ENCODE measurements at places on chromosomes 12 and 14. TPM values are rescaled to one million over a fixed set of nuclear protein-coding genes. Genes with fewer than 3 reads are reported as not detected.

DPF3 gene
- total RNA-seq = 6.2 TPM

DNA sequence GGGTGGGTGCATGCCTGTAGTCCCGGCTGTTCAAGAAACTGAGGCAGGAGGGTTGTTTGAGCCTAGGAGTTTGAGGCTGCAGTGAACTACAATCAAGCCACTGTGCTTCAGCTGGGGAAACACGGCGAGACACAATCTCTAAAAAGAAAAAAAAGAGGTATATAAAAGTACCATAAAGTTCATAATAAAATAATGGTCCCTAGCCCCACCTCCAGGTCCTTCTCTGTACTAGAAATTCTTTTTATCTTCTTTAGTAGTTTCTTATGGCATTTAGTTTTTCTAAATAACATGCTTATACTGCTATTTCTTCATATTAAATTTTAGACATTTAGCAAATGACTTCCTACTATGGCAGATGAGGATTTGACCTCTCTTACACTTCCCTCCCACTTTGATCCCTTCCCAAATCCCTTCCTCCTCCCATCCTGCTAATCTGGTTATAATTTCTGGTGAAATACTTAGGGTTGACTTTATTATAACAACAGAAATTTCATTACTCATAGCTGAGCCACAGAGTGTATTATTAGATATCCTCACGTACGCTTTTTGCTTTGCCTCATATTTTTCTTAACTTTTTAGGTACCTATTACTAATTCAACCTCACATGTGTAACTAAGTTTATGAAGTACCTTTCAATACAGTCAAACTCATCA, 94.7 kb downstream of the SLC41A2 start:
- no peak for DNase-seq

- DNase-seq = no peak
Measured at GRCh38 chr12:9760699-9761418, at the start of gene CD69. Gene CD69, minus strand, starts transcription at chr12:9760901. Its CDS starts 81 bp downstream, at chr12:9760820.

GRCh38 chr14:73800970-73801515, 50.6 kb upstream of the PTGR2 start:
- DNase-seq = no peak

DNA sequence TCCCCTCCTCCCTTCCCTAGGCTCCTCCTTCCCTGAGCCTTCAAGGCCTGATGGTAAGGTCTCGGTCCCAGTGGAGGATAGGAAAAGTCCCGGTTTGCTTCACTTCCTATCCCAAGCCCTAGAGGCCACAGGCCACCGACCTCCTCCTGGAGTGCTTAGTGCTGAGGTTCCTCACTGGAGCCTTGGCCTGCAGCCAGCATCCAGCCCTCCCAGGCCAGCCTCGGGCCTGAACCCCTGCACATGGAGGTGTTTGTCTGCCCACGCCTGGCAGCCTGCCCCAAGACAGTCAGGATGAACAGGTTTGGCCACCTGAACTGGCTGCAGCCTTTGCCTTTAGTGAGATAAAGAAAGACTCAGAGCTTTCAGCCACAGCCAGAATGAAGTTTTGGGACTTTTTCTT, 15.8 kb upstream of the KRT7 start:
- no peak for DNase-seq

VPS33A gene
- total RNA-seq = 26.8 TPM

DUSP6 gene
- 216 TPM for total RNA-seq

DNA sequence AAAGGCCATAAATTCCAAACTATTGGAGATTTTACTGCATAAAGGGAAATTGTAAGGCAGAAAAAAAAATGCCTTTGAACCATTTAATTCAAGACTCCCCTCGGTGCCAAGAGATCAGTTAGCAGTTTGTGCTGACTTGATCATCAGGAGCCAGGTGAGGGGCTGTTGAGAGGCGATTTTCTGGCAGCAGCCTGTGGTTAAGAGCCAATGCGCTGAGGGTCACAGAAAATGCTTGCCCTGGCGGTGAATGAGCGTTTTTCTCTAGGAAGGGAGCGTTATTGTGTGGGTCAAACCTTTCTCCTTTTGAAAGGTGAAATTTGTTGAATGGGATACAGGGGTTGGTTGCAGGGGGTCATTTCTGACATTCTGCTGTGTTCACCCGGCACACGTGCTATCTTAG, 4.7 kb downstream of the SRRM4 start:
- DNase-seq = no peak

KRT71 gene
- not detected for total RNA-seq

DNA sequence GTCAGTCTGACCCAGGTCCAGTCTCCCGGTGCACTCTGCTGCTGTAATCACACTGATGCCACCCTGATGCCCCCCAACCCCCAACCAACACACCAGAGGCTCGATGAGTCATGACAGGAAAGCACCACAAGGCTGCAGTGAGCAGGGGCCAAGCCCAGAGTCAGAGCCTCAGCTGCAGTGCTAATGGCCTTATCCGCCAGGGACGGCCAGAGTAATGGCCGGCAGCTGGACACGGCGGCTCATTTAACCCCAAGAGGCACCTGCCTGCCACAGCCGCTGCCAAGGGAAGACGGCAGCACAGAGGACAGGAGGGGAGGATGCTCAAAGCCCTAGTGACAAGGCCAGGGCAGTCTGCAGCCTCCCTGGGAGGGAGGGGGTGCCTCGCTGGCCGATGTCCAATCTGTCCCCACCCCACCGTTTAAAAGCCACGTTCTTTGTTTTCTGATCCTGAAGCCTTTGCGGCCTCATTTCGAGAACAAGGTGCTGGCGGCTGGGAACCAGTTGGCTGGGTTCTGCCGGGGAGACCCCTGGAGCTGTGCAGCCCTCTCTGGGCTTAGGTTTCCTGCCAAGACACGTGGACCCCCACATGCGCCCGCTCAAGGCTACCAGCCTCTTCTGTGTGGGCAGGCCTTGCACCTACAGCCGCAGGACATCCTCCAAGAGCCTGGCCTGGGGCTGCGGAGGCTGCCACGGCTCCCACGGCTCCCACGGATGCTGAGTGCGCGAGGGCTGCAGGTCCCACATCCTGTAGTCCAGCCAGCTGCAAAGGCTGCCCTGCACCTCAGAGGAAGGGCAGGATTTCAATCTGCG, 13.1 kb downstream of the CCDC85C start:
- DNase-seq = no peak

DNA sequence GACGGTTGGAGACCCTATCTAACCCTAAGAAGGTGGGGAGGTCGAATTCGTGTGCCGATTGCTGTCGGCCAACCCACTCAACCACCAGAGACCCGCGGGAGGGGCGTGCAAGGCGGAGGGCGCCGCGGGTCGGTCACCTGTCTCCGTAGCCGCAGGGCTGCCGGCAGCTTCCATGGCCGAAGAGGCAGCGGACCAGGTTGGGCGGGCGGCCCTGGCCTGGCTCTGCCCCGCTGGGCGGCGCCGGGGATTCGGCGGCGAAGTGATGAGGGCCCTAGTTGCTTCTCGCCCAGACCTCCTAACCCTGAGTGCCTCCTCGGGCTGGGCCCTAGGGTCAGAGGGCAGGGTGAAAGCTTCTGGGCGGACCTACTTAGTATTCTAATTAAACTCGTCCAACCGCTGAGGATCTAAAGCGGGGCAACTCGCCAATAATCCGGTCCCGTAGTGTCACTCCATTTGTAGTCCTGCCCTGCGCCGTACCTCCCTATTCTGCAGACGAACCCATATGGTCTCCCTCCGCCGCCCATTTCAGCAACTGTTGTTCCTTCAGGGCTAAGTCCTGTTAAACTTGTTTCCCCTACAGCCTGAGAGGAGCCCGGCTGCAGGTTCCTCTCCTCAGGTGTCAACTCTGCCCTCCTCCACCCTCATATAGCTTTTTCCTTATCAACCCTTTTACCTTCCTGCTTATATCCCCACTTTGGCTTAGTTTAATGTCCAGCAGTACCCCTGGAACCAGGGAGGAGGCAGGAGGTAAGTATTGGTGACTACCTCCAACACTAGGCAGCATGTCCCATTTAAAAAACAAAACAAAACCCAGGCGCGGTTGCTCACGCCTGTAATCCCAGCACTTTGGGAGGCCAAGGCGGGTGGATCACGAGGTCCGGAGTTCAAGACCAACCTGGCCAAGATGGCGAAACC, at the start of gene PYM1:
Gene PYM1, minus strand, starts transcription at position 307 of the 915 bp plus-strand sequence. Its CDS starts 133 bp downstream, at position 174.
- no peak for DNase-seq

Measured in glomerular endothelial cell (primary cell).